GM18507 (cell line): ENCODE measurements at places on chromosomes 1 and 21.

GRCh38 chr1:14679027-14679688 is 80.7 kb downstream of the KAZN start:
- no peak for DNase-seq

- no peak for DNase-seq
Observed at GRCh38 chr1:80083892-80084291, 1077.4 kb upstream of the ADGRL4 start.

- DNase-seq = no peak
Observed at GRCh38 chr1:214380986-214381695, 100.2 kb downstream of the SMYD2 start.

- DNase-seq = no peak
Observed at GRCh38 chr1:115495111-115495510, 146.7 kb upstream of the VANGL1 start.

- DNase-seq = no peak
Observed at GRCh38 chr1:175969231-175969630, 225.8 kb upstream of the TNR start.
